ENCODE measurements at places on chromosomes 13 and 19. TPM values are rescaled to one million over a fixed set of nuclear protein-coding genes. Genes with fewer than 3 reads are reported as not detected.

TSHZ3 gene
- total RNA-seq: not detected

DACH1 gene
- not detected for total RNA-seq

PRSS57 gene
- not detected for total RNA-seq

FAM32A gene
- 53.7 TPM for total RNA-seq

C19orf33 gene
- 343 TPM for total RNA-seq

ZNF90 gene
- total RNA-seq: not detected

ZNF577 gene
- 6.3 TPM for total RNA-seq

ZSCAN5A gene
- total RNA-seq: 8.1 TPM

RFPL4AL1 gene
- total RNA-seq: not detected

HSH2D gene
- total RNA-seq: not detected
